ENCODE measurements at places on chromosomes 7 and 10.

DNA sequence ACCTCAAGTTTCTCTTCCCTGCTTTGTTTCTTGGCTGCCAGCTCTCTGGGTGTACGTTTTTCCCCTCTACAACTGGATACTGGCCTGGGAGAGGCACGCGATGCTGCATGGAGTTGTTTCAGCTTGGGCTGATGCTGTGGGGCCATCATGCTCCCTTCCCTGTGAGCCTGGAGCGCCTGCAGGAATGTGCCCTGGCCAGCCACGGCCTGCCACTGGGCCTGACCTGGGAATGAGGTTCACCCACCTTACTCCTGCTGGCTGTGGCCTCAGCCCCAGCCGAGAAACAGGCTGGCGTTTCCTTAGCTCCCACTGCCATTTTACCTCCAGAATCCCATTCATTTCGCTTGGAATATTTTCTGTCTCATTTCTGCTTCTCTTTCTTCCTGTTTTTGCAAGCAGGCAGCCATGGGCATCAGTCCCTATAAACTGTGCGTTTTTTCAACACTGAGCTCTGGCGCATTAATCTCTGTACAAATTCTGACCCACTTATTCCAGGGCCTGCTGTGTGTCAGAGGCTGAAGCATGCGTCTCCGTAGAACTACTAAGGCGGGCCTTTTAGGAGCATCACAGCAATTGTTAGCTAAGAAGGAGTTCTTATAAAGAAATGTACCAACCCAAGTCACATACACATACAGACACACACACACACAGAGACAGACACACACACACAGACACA lies 57.9 kb downstream of the GATA3 start:
- no peak for DNase-seq

DNA sequence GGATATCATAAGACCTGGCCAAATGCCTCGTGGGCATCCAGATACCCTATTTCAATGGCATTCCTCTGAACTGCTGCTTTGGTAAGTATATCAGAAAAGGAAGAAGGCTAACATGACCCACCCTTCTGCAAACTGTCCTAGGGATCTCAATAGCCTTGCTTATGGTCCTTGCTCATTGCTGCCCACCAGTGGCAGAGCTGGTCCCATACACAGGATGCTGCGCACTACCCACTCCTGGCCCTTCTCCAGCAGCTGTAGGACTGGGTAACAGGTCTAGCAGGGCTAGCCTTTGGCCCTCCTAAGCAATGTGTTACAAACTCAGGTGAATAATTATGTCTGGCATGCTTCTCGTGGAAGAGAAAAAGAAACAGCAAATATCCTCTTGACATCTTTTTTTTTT lies 72.5 kb downstream of the C10orf90 start:
- DNase-seq: no peak

GRCh38 chr7:106283831-106284713 lies 711 bp downstream of the NAMPT start:
- no peak for DNase-seq

GRCh38 chr7:111529507-111530355 lies 32.6 kb downstream of the IMMP2L start:
- no peak for DNase-seq

- no peak for DNase-seq
Observed at GRCh38 chr7:54964136-54964535, 54.7 kb upstream of the EGFR start.

GRCh38 chr7:47357361-47357760 lies 224.6 kb downstream of the TNS3 start:
- no peak for DNase-seq

- DNase-seq: no peak
Observed at GRCh38 chr7:143931739-143932138, 3.3 kb upstream of the OR2F2 start.

GRCh38 chr7:64871761-64872160 lies 31.3 kb upstream of the ZNF273 start:
- DNase-seq: no peak

GRCh38 chr10:74539317-74539716 lies 287.1 kb upstream of the KAT6B start:
- no peak for DNase-seq
